M059J (cell line): ENCODE measurements at places on chromosomes 3 and 15. TPM values are rescaled to one million over a fixed set of nuclear protein-coding genes. Genes with fewer than 3 reads are reported as not detected.

The LPP gene
- 23.2 and 32.6 TPM in 2 replicates for total RNA-seq

The PGBD4 gene
- total RNA-seq: 0.10 and 0.74 TPM in 2 replicates

The TEX9 gene
- total RNA-seq: 3.0 and 4.3 TPM in 2 replicates

The GOLGA8J gene
- total RNA-seq: 0.34 TPM in 1 of 2 replicates, not detected in the other

The TNFAIP8L3 gene
- total RNA-seq: 1.2 and 1.3 TPM in 2 replicates

The KCNMB2 gene
- 7.9 and 10.4 TPM in 2 replicates for total RNA-seq

The FHIT gene
- total RNA-seq: 0.39 TPM in 1 of 2 replicates, not detected in the other

The SACM1L gene
- total RNA-seq: 11.9 and 20.5 TPM in 2 replicates

The QRICH1 gene
- 44.8 and 62.9 TPM in 2 replicates for total RNA-seq

The IGDCC3 gene
- total RNA-seq: not detected in 2 replicates

The CPB1 gene
- not detected in 2 replicates for total RNA-seq

The CAMK2N2 gene
- total RNA-seq: 1.1 TPM in 1 of 2 replicates, not detected in the other

The GABRG3 gene
- total RNA-seq: not detected in 2 replicates

The ITIH1 gene
- total RNA-seq: not detected in 2 replicates

The CCR3 gene
- total RNA-seq: 0.20 TPM in 1 of 2 replicates, not detected in the other

DNA sequence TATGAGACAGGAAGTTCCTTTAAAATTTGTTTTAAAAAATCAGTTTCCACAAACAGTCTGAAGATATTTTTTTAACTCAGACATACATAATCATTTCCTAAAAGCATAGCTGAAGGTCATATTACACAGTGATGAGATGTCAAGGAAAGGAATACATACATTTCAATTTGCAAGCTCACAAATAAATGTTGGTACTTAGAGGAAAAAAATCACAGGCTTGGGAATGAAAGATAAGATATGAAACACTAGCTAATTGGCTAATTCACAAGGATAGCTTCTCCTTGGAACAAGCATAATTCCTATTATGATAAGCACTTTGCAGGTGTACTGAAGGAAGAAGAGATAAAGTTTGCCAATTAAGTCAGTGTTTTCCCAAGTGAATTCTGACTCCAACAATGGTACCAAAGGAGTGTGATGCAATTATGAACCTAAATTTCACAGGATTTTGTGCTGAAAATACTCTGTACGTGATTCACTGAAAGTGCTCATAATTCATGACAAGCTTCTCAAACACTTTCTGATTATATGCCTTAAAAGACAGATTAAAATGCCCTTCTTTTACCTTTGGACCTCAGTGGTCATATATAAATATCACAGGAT lies 112.4 kb downstream of the FRMD5 start:
- DNase-seq: no peak

DNA sequence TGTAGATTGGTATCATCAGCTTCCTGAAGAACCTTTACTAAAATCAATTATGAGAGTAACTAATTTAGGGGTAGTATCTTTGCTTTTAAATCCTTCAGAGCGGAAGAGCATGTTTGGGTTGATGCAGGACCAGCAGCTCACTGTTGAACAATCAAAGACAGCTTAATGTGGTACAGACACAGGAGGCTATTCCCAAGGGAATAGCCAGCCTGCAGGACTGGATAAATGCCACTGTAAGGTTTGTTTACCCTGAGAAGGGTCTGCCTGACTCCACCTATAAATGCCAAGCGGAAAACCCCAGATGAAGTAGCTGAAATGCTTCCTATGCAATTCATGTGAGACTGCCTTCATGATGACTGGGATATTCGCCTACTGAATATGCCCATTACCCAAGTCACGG lies 16.0 kb upstream of the STAC start:
- DNase-seq: no peak

DNA sequence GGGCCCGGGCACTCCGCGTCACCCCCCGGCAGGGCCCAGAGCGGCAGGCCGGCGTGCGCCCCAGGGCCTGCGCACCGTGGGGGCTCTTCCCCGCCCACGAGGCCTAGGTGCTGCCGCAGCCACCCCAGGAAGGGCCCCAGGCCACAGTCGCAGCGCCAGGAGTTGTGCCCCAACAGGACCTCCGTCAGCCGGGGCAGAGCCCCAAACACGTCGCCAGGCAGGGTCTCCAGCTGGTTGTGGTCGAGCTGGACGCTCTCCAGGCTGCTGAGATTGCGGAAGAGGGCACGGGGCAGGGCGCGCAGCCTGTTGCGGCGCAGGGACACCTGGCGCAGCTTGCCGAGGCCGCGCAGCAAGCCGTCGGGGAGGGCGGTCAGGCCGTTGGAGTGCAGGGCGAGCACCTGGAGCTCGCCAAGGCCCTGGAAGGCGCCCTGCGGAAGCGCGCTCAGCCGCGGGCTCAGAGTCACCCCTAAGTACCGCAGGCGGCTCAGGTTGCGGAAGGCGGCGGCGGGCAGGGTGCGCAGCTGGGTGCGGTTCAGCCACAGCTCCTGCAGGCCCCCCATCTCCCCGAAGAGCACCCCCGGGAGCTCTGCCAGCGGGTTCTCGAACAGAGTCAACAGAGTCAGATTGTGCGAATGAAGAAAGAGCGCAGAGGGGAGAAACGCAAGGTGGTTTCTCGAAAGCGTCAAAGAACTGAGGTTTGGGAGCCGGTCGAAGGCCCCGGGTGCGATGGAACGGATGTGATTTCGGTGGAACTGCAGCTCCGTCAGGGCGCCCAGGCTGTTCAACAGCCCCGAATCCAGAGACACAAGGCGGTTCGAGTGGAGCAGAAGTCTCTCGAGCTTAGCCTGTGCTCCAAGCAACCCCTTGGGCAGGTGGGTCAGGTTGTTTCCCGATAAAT lies 2.0 kb downstream of the GP5 start:
- no peak for DNase-seq

GRCh38 chr3:114333180-114333922 lies 39.5 kb downstream of the TIGIT start:
- no peak for DNase-seq

GRCh38 chr3:197450308-197450707 lies 105.5 kb downstream of the BDH1 start:
- no peak for DNase-seq

DNA sequence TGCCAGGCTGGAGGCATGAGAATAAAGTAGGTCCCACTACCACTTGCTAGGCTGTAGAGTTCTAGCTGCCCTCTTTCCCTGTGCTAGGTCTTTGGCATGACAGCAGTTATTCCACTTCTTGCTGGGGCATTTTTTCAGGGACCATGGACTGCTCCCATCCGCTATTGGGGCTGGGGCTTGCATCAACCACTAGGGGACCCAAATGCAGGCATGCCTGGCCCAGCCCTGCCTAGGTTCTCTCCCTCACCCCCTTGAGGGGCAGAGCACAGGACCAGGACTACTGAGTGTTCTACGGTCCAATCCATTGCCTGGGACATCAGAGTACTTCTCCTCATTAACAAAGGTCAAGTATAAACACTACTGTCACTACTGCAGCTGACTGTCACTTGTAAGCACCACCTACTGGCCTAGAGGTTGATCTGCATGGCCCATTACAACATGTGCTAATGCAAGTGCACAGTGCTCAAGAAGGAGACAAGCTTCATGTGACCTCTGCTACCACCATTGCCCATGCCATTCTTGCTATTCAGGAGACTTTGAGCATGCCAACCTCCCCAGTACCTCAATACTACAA lies 270.5 kb downstream of the MBNL1 start:
- no peak for DNase-seq

DNA sequence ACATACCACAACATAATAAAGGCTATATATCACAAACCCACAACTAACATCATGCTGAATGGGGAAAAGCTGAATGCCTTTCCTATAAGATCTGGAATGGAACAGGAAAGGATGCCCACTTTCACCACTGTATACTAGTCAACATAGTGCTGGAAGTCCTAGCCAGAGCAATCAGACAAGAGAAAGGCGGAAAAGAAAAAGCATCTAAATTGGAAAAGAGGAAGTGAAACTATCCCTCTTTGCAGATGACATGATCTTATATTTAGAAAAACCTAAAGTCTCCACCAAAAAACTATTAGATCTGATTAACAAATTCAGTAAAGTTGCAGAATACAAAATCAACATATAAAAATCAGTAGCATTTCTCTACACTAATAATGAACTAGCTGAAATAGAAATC lies 14.6 kb upstream of the PIK3CA start:
- DNase-seq: no peak

DNA sequence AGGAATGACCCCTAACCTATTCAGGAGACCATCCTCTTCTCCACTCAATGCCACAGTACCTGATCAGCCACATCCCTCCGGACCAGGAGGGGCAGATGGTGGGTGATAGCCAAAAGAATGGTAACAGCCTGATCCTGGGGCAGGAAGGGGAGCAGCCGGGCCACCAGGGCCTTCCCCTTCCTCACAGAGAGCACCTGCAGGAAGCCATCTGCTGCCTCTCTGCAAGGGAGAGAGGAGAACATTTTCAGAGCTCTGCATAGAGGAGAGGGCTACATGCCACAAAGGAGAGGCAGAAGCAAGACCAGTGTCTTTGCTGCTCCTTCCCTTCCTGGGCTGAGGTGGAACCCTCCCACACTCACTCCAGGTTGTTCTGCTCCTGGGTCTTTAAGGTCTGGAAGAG lies 5.5 kb upstream of the SPG11 start:
- DNase-seq: no peak

GRCh38 chr15:66961407-66961884 lies 104.0 kb upstream of the SMAD3 start:
- DNase-seq: no peak

- no peak for DNase-seq
These were observed 55.8 kb downstream of the HHLA2 start for GRCh38 chr3:108352176-108352575.

- DNase-seq: no peak
These were observed 307.2 kb upstream of the SLITRK3 start for GRCh38 chr3:165503346-165503745.

DNA sequence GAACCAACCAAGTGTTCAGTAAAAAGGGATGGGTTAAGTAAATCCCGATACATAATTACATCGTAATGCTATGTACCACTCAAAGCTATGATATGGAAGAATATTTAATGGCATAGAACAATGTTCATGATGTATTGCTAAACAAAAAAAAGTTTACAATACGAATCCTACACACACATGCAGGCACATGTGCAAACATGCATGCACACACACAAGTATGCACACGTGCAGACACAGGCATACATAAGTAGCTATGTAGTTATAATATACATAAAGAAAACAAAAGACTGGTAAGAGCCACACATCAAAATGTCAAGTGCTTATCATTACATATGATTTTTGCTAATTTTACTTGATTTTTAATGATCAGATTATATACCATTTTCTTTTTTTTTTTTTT lies 74.2 kb downstream of the ARRDC4 start:
- DNase-seq: no peak

DNA sequence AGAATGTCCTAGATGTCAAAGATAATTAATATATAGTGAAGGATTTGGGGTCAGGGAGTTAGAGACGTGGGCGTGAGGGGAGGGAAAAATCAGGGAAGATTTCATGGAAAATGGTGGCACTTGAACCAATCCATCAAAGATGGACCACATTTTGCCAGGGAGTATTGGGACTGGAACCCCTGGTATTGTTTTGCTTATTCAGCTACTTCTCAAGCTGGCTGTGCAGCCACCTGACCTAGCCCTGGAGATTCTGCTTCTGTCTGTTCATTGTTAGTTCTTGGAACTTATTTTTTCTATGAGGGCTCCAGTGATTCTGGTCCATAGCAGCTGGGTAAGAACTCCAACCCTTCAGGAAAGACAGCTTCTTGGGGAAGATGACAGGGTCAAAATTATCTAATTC lies 3.3 kb upstream of the THRB start:
- DNase-seq: no peak

GRCh38 chr15:33115191-33115861 lies 79.2 kb downstream of the FMN1 start:
- no peak for DNase-seq
